Esophagus muscularis mucosa (tissue), 4 donors: ENCODE measurements at places on chromosomes 11 and 22. TPM values are rescaled to one million over a fixed set of nuclear protein-coding genes. Genes with fewer than 3 reads are reported as not detected.
A peak's percentile ranks its signal among the peaks of the same experiment; 100 is the strongest.

- no peak for DNase-seq
Measured at GRCh38 chr11:83424376-83425136, 138.4 kb upstream of the CCDC90B start.

GRCh38 chr22:39635719-39636118 lies 65.2 kb downstream of the CACNA1I start:
- DNase-seq = no peak

- no peak for DNase-seq
Measured at GRCh38 chr11:67998150-67999045, 5.5 kb downstream of the UNC93B1 start.

DNA sequence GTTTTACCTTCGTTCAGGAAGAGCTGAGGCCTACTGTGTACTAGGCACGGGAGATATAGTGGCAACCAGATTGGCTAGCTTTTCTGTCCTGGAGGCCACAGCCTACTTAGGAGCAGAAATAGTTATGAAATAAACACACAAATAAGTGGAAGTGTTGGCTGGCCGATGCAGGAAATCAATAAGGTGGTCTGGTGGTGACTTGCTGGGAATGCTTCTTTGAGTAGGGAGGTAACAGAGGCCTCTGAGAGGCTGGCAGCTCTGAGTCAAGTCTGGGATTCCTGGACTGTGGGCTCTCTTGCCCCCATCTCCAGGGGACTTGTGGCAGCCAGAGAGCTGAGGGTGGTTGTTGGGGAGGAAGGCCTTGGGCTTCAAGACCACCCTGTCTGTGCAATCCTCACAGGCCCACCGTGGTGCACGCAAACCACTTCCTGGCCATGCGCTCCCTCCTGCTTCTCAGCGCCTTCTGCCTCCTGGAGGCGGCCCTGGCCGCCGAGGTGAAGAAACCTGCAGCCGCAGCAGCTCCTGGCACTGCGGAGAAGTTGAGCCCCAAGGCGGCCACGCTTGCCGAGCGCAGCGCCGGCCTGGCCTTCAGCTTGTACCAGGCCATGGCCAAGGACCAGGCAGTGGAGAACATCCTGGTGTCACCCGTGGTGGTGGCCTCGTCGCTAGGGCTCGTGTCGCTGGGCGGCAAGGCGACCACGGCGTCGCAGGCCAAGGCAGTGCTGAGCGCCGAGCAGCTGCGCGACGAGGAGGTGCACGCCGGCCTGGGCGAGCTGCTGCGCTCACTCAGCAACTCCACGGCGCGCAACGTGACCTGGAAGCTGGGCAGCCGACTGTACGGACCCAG lies 4.1 kb downstream of the SERPINH1 start:
- no peak for DNase-seq

- DNase-seq = no peak
Measured at GRCh38 chr11:10762913-10763421, 11.9 kb downstream of the CTR9 start.

Gene FAM227A
- 2.9 TPM for total RNA-seq

Gene ALDH3B1
- total RNA-seq = 11.5 TPM

Gene PATE2
- total RNA-seq = not detected

DNA sequence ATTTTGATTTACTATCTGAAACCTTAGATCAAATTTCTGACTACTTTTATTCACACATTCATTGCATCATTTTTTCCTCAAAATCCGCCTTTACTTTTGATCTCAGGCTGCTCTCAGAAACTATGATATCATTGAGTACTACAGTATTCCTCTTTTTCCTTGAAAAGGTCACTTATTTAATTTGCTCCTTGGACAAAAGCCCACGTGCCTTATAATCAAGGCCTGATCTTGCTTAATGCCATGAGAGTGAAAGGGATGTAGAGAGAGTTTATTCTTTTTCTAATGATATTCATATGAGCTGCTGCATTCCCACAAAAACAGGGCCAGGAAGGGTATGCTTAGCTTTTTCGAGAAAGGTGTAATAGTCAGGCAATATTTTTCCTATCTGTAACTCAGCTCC lies 327.0 kb downstream of the ETS1 start:
- DNase-seq = no peak

Gene TBX1
- total RNA-seq = 1.4 TPM

Gene GAL3ST1
- total RNA-seq = 1.2 TPM

DNA sequence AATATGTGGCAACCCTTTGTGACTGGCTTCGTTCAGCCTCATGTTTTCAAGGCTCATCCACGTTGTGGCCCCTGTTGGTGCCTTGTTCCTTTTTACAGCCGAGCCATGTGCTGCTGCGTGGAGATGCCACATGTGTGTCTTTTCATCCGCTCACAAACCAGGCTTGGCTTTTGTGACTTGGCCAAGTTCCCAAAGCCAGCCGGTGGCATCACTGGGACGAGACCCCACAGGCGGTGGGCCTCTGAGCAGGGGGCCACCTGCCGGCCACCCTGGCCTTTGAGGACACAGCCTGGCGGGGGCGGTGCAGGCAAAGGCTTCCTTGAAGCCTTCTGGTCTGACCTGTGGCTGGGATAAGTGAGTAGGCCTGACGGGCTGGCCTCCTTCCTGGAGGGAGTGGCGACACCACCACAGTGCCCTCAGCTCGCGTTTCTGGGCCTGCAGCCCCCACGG lies 10.5 kb downstream of the GRK2 start:
- no peak for DNase-seq

DNA sequence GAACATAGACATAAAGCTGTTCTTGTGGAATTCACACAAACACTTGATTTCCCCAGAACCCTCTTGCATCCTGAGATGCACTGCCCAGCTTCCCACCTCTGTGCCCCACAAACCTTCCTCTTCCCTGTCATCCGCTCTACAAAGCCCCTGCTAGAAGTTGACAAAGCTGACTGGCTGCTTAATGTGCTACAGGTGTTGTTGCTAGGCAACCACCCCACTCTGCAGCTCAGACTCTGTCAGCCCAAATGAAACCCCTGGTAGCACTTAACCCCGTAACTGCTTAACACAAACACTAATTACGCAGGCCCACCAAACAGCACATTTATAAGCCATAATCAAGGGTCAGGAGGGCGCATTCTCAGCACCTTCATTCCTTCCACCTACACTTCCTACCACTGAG lies 172.0 kb upstream of the CADM1 start:
- no peak for DNase-seq

- DNase-seq = no peak
Measured at GRCh38 chr11:128663824-128664223, 30.0 kb upstream of the FLI1 start.

Gene OR4A16
- total RNA-seq = not detected

Gene TCN1
- not detected for total RNA-seq

GRCh38 chr22:46564084-46564714 lies 26.8 kb upstream of the CELSR1 start:
- DNase-seq = no peak

DNA sequence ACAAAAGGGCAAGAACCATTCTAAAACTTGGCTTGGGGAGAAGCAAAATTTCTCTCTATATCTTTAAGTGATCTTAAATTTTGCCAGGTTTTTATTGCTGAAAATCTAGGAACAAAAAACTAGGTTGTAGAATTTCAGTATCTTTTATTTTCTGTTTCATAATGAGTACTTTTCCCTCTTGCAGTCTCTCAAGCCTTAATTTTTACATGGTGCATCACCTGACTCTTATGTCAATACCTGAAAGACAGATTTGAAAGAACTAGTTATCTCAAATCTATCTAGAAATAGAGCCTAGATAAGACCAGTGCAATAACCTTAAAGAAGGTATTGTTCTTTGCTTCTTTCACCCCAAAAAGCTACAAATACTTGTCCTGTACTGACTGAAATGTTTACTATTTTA lies 122.1 kb downstream of the TRIM44 start:
- DNase-seq = no peak

Gene NPTXR
- total RNA-seq = 8.2 TPM

Gene MYBPC3
- total RNA-seq = 0.17 TPM

Gene KRTAP5-8
- not detected for total RNA-seq

- DNase-seq = no peak
Measured at GRCh38 chr11:82906931-82907330, 5.4 kb downstream of the DDIAS start.

- DNase-seq = no peak
Measured at GRCh38 chr22:50032109-50032871, 19.7 kb upstream of the IL17REL start.

Gene MRGPRX3
- total RNA-seq = not detected

DNA sequence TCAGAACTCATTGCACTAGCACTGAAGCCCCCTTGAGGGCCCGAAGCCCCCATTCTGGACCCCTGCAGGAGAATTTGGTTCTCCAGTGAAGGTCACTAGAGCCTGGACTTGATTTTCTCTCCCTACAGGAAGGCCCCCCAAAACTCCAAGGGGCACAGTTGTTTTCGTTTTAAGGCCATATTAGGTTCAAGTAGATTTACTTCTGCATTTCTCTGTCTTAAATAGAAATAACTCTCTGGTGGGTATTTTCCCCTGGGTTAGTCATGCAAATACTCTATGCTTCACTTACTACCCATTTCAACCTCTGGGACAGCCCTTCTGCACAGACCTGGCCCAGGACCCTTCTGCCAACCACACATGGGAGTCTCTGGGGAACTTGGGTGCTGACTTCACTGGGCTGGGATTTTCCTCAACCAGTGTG lies 41.6 kb downstream of the WEE1 start:
- DNase-seq = no peak

DNA sequence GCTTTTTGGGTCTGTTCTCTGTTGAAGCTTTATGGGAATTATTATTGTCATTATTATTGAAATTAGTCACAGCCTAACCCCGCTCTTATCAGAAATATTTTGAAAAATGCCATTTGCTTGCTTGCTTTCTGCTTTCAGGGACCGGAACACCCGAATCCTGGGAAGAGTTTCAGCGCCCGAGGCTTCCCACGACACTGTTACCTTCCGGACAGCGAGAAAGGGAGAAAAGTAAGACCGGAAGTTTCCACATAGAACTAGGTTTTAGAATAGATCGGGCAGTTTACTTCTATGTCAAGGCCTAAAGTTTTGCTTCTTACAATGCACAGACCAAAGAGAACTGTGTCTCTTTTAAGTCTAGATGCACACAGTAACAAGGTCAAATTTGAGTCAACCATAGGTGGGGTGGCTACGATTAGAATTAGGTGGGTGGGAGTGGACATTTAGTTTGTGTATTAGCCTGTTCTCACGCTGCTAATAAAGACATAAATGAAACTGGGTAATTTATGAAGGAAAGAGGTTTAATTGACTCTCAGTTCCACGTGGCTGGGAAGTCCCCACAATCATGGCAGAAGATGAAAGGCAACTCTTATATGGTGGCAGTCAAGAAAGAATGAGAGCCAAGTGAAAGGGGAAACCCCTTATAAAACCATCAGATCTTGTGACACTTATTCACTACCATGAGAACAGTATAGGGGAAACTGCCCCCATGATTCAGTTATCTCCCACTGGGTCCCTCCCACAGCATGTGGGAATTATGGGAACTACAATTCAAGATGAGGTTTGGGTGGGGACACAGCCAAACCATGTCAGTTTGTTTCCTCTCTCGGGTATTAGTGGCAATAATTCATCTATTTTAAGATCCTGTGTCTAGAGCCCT lies 12.9 kb downstream of the MPEG1 start:
- DNase-seq = no peak

DNA sequence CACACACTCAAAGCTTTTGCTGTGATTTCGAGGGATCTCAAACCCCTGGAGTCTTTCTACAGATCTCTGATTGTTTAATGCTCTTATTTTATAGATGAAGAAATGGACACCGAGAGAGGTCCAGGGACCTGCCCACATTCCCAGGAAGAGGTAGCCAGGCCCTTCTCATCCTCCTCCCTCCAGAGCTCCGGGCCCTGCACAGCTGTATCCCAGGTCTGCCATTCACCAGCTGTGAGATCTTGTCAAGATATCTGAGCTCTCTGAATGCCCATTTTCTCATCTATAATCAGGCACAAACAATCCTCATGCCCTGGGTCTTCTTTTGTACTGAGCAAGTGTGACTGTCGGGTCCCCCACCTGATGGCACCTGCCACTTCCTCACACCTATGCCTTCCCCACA lies 98.2 kb upstream of the ALX4 start:
- DNase-seq = no peak

Gene GTSE1
- total RNA-seq = not detected

DNA sequence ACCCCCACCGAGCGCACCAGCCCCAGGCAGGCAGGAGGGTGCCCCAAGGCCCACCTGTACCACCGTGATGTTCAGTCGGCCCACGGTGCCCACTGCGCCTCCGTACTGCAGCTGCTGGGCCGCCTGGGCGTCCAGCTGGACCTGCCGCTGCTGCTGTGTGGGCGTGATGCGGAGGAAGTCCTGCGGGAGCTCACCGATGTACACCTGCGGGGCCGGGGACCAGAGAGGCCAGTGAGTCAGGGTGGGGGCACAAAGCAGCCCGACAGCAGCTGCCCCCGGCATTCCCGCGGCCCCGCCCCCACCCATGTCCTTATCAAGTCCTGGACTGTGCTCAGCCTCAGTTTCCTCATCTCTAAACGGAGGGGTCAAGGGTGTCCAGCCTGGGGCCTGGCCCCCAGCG lies 13.8 kb downstream of the TOLLIP start:
- no peak for DNase-seq

- no peak for DNase-seq
Measured at GRCh38 chr11:70788248-70789022, 390.1 kb downstream of the CTTN start.

- DNase-seq = no peak
Measured at GRCh38 chr11:20355221-20356219, 8.0 kb upstream of the HTATIP2 start.

Gene NRIP3
- total RNA-seq = 3.4 TPM

GRCh38 chr22:46628756-46629155 lies 8.6 kb downstream of the GRAMD4 start:
- DNase-seq = no peak

DNA sequence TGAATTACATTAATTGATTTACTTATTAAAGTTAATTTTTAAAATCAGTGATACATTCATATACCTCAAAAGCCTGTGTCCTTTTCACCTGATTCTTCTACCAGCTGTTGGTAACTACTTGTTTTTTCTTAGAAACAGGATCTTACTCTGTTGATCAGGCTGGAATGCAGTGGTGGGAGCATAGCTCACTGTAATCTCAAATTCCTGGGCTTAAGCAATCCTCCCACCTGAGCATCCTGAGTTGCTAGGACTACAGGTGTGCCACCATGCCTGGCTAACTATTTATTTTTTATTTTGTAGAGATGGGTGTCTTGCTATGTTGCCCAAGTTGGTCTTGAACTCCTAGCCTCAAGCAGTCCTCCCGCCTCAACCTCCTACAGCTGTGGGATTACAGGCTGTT lies 4.7 kb downstream of the TRIM44 start:
- no peak for DNase-seq

Gene EIF3L
- 494 TPM for total RNA-seq

Gene GPHA2
- not detected for total RNA-seq

GRCh38 chr11:10935015-10935559 lies 77.2 kb upstream of the ZBED5 start:
- DNase-seq = peak; percentile 90

- DNase-seq = no peak
Measured at GRCh38 chr11:46800177-46800576, 45.9 kb downstream of the CKAP5 start.

GRCh38 chr22:48827268-48827846 lies 1000.3 kb downstream of the BRD1 start:
- no peak for DNase-seq

DNA sequence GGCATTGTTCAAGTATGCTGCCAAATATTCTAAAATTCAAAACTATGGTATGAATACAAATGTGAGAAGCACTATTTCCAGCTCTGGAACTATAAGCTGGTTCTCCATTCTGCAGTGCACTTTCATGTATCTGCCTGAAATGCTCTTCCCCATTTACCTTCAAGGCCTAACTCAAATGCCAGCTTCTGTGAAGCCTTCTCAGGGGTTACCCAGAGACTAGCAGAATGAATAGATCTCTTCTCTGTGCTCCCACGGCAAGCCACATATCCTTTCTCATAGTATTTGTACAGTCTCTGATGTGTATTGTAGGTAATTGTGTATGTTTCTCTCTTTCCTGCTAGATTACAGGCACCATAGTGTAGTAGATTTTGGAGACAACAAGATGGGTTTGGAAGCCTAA lies 4.1 kb downstream of the HOATZ start:
- no peak for DNase-seq
